ENCODE measurements at places on chromosomes 16 and 17.

GRCh38 chr16:1413684-1414531 lies 596 bp downstream of the UNKL start:
- peak; percentile 18 for DNase-seq

GRCh38 chr17:4969047-4969550 lies 1.5 kb upstream of the SPAG7 start:
- DNase-seq: no peak

DNA sequence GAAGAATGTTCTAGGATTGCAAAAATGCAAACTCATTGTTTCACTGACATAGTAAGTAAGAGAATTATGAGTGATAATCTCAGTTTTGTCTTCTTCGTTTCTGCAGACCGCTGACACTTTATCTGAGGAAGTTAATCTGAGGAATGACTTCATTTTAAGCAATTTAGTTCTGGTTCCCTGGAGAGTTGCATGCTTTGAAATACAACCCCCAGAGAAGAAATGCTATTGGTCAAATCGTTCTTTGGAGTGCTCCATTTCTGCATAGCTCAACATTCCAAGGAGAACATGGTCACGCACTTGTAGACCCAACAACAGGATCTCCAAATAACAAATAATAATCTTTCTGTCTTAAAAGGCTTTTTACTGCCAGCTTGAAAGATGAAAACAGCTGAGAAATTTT lies 427.1 kb downstream of the GRIN2A start:
- no peak for DNase-seq

DNA sequence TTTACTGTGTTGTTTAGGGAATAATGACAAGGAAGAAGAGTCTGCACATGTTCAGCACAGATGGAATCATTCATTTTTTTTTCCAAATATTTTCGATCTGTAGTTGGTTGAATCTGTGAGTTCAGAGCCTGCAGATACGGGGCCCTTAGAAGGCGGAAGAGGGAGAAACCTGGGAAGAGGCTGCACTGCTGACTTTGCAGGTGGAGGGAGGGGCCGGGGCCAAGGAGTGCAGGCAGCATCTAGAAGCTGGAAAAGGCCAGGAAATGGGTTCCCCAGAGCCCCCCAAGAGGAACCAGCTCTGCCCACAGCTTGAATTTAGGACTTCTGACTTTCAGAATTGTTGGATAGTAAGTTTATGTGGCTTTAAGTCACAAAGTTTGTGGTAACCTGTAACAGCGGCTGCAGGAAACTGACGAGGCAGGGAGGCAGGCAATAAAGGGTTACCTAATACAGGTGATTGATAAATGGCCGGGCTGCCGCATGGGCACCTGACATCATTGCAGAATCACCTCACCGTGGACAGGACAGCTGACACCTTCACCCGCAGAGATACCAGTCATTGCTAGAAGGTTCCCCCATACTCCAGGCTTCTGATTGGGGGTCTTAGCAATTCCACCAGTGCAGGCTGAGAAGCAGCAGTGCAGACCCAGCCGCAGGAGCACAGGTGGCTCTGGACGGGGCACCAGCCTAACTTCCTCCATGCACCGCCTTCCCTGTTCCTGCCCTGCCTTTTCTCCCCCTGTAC lies 181.3 kb downstream of the IRF8 start:
- DNase-seq: no peak

DNA sequence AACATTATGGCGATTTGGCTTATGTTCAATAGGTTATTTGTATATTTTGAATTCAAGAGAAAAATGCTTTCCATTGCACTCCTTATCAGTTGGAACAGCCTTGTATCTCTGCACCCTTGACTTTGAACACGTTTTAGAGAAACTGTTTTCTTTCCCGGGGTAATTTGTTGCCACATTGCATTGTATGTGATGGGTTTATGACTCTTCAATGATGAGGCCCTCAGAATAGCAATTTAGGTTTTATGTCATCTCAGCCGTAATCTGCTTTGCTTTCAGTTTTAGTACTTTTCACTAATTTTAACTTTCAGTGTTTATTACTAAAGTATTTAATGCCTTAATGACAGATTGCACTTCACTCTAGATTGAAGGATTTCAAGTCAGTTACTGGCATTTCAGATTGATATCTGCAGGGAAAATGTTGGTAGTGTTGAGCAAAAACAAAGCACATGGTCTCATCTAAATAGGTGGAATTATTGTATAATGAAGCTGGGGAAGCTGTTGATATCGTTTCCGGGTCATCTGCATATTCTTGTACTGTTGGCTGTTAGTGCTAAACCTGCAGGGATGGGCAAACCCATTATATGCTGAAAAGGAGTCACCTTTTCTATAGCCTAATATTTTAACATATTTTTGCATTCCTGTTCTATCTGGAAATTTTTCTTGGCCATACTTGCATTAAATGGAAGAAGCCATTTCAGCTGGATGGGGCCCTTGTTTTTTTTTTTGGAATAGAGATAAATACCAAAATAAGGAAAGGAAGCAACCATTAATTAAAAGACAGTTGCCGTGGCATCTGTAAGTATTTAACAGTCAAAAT lies 2.0 kb downstream of the LUC7L3 start:
- no peak for DNase-seq

GRCh38 chr16:81823111-81823510 lies 44.0 kb downstream of the PLCG2 start:
- DNase-seq: no peak

DNA sequence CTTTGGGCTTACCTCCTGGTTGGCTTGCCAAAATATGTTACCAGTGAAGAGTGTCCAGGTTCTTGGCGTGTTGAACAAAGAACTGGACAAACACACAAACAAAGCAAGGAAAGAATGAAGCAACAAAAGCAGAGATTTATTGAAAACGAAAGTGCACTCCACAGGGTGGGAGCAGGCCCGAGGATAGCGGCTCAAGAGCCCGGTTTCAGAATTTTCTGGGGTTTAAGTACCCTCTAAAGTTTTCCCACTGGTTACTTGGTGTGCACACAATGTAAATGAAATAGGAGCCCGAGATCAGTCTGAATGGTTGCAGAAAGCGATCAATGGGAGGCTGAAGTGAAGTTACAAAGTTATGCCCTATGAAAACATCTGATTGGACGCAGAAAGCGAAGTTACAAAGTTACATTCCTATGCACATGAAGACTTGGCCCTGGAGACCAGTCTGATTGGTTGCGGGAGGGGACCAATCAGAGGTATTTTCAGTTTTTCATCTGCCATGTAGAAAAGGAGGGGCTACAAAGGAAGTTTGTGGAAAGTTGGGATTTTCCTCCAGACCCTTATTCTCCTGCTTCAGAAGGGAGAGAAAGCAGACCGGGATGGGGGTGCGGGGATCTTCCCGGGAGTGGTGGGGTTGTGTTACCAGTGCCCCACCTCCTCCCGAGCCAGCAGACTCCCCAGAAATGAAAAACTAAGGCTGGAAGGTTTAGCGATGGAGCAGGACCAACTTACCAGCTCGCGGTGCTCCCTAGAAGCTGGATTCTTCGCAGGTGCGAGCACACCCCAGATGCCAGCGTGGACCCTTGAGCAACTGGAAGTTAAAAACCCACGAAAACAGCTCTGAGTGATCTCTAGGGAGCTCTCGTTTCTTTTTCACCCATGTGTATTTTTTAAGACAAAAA lies at the start of gene SLFN12:
Gene SLFN12 (minus strand): TSS at position 325 of the 899 bp plus-strand sequence. CDS start 9,472 bp downstream, outside the sequence.
- no peak for DNase-seq

DNA sequence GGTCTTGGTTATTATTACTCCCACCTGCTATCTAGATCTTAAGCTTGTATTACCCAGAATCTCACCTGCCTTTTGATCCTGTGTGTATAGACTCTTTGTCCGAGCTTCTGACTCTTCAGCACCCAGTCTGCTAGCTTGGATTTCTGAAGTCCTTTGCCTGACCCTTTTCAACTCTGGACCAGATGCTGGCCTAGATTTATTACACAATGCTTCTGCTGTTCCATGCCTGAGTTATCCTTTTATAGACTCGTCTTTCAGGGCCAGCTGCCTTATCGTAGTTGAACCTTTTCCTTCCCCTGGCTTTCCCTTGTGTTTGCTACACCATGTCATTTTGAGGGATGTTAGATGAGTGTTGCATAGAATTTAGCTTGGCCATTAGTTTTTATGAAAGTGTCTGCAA lies 32.6 kb downstream of the RHOT1 start:
- no peak for DNase-seq
